Left ventricle myocardium superior (tissue), 1 donor: ENCODE measurements at places on chromosomes 16 and 17.

DNA sequence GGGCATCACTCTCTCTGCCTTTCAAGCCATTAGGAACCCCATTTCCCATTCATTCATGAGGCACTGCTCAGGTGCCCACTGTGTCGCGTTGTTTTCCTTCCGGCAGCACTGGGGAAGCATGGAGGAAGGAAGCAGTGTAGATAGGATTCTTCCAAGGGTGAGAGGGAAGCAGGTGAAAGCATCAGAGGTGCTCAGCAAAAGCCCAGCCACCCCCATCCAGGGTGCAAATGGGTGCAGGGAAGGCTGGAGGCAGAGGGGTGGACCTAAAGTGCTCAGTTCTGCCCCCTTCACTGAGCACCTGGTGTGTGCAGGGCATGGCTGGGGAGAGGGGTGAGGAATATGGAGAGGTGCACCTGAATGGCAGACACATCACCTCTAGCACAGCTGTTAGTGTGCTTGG is 3.4 kb upstream of the NXPH3 start:
- no peak for DNase-seq

DNA sequence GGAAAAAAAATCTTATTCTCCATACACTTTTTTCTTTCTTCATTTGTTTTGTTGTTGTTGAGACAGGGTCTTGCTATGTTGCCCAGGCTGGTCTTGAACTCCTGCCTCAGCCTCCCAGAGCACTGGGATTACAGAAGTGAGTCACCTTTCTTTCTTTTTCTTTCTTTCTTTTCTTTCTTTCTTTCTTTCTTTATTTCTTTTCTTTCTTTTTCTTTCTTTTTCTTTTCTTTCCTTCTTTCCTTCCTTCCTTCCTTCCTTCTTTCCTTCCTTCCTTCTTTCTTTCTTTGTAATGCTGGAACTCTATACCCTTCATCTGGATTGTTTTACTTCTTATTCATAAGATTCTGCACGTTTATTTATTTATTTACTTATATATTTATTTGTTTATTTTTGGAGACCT is 94.5 kb upstream of the TNRC6A start:
- no peak for DNase-seq

GRCh38 chr17:29138184-29138955 is 41.8 kb downstream of the MYO18A start:
- DNase-seq: peak; percentile 23

DNA sequence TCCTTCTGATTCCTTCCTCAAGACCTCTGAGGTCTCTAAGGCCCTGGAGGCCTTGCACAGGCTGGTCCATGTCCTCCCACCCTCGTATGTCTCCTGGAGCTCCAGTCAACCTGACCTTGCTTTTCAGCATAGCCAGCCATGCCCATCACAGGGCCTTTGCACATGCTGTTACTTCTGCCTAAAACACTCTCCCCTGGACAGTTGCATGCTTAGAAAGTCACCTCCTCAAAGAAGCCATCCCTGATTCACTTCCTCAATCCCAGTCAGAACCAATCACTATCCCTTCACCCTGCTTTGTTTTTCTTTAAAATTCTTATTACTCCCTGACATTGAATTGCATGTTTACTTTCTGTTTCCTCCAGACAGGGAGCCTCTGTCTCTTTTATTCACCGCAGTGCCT is 322.1 kb upstream of the CCL2 start:
- no peak for DNase-seq

DNA sequence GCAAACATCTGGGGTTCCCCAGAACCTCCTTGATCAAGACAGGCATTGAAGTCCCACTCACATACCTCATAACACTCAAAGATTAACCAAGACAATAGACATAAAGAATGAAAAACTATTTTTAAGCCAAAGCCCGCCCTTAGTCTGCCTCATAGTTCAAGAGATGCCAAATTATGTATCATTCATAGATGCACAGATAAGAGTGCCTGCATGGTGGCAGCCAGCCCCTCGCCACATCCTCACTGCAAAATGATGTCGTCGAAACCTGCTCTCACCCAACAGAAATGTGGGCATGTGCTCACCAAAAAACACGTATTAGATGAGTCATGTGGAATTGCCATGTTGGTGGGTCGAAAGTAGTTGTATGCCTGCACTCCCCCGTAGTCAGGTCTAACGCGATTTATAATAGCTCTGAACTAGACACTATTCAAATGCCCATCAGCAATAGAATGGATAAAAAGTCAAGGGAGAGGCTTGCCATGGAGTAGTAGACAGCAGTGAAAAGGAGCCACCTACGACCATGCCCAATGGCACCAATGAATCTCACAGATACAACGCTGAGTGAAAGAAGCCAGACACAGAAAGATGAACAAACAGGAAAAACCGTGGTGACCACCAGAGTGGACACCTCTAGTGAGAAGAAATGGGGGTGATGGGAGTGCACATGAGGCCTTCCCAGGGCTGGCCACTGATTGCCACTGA is 64.8 kb downstream of the C16orf95 start:
- DNase-seq: no peak

GRCh38 chr17:14505606-14506005 is 204.7 kb downstream of the HS3ST3B1 start:
- DNase-seq: no peak
